RCC 7860 (cell line): ENCODE measurements at places on chromosomes 1 and 21.

- DNase-seq = no peak
These were observed 303.1 kb downstream of the CTH start for GRCh38 chr1:70714149-70714548.

DNA sequence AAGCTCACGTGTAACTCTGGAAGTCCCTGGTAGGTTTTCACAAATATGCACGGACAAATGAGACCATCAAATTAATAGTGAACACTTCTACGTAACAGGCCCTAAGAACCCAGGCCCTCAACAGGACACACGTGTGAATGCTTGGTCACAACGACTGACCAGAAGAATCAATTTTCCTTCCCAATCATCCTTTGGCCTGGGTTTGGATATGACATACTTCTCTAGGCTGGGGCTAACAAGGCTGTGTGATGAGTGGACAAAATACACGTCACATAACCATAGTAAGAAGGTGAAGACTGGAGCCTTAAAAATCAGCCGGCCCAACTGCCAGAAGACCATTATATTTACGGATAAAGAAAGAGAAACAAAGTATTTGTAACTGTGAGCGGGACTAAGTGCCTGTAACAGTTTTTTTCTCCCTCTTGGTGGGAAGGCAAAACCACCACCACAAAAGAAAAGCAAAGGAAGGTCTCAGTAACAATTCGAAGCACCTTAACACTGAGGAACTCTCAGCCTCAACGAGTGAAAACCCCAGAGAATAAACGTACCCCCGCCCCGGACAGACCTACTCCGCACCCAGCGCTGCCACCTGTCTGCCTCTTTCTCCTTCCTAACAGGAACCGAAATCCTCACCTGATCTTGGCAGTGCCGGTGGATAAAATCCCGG is 450 bp downstream of the SDE2 start:
- peak; percentile 22 for DNase-seq

GRCh38 chr1:24566236-24566867 is 10.5 kb downstream of the NCMAP start:
- no peak for DNase-seq

GRCh38 chr1:68375919-68376318 is 73.8 kb downstream of the RPE65 start:
- no peak for DNase-seq

- peak; percentile 82 for DNase-seq
These were observed 11.5 kb downstream of the MCL1 start for GRCh38 chr1:150567717-150568593.

- no peak for DNase-seq
These were observed 124.3 kb downstream of the ETS2 start for GRCh38 chr21:38930066-38930465.

- no peak for DNase-seq
These were observed 35.1 kb downstream of the TNFSF18 start for GRCh38 chr1:173015629-173016028.

DNA sequence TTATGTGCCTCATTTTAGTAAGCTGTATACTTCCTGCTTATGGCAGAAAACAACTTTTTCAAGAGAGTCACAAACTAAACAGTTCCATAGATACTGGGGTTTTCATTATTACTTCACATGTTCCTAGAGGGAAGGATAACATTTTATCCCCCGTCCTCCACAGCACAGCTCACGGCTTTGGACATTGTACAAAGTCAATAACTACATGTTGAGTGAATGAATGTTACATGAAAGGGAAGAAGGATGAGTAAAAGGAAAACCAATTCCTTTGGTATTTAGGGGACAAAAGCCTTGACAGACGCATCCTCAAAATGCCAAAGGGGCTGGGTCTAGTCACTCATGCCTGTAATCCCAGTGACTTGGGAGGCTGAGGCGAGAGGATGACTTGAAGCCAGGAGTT is 14.8 kb downstream of the PI4KB start:
- DNase-seq = peak; percentile 27

DNA sequence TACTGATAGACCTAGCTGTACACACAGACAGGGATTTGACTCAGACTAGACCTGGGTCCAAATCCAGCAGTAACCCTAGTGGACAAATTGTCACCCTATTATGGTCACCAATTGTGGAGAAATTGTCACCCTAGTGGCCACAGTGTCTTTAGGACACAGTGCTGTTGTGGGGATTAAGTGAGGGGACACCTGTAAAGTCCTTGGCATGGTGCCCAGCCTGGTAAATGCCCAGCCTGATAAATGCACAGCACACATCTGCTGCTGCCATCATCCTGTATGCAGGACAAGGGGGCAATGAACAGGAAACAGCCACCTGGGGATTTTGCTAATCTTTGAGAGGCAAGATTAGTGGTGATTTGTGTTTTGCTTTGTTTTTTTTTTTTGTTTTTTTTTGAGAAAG is 2.3 kb downstream of the TMEM61 start:
- DNase-seq = no peak

DNA sequence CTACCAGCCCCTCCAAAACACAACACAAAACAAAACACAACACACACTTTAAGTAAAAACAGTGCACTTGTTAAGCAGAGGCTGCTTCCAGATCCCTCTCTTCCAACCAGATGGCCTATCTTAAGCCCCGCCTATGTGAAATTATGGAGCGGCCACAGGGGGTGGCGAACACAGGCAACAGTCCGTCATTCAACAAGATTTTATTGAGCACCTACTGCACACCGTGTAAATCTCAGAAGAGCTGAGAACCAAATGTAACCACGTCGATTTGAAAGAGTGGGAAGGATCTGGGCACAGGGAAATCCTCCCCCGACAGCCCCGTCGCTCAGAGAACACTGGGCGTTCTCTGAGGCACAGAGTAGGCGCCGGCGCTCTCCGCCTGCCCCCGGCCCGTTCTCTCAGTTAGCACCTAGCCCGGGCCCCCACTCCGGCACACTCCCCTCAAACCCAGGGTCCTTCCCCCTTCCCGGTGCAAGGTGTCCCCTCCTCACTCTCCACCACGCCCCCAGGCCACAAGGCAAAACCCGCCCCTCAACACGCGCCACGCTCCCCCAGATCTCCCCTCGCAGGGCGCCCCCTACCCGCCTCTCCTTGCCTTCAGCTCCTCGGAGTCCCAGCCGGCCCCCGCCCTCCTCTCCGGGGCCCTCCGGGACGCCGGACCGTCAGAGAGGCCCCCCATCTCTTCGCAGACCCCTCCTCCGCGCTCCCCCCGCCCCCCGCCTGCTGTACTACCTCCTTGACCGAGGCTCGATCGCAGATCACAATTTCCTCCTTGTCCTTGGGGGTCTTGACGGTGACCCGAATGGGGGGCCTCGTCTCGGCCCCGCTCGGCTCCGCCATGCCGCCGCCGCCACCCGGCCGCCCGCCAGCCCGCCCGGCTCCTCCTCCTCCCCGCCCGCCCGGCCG is 483 bp downstream of the UBQLN4 start:
- DNase-seq = peak; percentile 57

DNA sequence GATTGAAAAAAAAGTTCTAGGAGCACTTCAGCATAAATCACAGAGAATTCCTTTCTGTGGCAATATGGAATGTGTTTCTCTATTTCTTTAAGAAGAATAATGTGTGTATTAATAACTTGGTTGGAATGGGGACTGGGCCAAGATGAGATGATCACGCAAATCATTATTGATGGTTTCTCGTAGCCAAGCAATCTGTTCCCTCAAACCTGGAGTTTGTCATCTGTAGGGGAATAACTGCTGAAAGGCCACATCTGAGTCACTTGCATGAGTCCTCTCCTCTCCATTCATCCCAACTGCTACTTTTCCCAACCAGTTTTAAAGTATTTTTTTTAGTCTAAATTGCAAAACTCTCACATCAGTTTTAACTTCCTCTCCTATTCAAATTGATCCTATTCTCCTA is 480.4 kb downstream of the PLPP3 start:
- no peak for DNase-seq

DNA sequence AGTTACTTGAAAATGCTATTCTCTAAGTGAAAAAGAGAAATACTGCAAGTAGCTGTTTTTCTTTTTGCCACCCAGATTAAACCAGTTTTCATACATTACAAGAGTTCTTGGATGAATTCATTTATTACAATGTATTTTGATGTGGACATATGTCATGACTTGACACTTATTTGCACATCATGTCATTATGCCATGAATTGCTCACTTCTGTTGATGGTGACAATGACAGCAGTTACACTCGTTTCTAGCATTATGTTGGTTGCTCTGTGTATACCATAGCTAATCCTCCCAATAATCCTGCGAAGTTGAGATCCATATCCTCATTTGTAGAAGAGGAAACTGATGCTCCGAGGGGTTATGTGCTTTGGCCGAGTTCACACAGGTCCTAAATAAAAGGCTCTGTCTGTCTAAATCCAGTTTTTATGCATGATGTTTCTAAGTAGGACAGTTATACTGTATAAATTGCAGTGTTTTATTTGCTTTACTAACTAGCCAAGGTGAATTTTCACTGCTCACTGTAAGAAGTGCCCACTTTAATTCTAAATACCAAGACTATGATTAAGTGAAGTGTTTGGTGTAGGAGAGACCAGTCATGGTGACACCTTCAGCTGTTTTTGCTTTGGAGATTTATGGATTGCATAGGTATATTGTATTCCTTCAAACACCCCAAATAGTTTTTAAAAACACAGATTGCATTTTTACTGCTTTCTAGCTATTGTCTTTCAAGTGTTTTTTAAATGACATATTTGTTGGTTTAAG is 56.7 kb downstream of the PRDM2 start:
- no peak for DNase-seq

GRCh38 chr1:154179946-154180687 is 11.8 kb downstream of the TPM3 start:
- no peak for DNase-seq

GRCh38 chr1:226938903-226939437 is 1.1 kb upstream of the COQ8A start:
- DNase-seq = peak; percentile 16

DNA sequence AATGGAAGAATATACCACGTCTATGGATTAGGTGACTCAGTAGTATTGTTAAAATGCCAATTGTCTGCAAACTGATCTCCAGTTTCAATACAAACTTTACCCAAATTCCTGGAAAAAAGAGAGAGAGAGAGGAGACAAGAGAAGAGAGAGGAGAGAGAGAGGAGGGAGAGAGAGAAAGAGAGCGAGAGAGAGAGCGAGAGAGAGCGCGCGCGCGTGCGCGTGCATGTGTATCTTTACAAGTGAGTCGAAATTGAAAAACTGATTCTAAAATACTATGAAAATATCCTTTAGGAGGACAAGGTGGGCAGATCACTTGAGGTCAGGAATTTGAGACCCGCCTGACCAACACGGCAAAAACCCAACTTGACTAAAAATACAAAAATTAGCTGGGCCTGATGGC is 65.2 kb downstream of the CDC42BPA start:
- no peak for DNase-seq

- no peak for DNase-seq
These were observed 166.6 kb upstream of the SGIP1 start for GRCh38 chr1:66367369-66367768.

DNA sequence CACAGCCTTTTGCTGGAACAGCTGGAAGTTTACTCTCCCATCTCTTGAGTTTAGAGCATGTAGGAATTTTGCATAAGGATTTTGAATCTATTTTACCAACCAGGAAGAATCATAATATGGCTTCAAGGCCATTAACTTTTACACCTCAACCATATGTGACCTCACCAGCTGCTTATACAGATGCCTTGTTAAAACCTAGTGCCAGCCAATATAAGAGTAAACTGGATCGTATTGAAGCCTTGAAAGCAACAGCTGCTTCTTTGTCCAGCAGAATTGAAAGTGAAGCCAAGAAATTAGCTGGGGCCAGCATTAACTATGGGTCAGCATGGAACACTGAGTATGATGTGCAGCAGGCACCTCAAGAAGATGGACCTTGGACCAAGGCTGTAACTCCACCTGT is 65.4 kb downstream of the CEP350 start:
- no peak for DNase-seq

- no peak for DNase-seq
These were observed 1.3 kb downstream of the PFKL start for GRCh38 chr21:44301141-44301540.

DNA sequence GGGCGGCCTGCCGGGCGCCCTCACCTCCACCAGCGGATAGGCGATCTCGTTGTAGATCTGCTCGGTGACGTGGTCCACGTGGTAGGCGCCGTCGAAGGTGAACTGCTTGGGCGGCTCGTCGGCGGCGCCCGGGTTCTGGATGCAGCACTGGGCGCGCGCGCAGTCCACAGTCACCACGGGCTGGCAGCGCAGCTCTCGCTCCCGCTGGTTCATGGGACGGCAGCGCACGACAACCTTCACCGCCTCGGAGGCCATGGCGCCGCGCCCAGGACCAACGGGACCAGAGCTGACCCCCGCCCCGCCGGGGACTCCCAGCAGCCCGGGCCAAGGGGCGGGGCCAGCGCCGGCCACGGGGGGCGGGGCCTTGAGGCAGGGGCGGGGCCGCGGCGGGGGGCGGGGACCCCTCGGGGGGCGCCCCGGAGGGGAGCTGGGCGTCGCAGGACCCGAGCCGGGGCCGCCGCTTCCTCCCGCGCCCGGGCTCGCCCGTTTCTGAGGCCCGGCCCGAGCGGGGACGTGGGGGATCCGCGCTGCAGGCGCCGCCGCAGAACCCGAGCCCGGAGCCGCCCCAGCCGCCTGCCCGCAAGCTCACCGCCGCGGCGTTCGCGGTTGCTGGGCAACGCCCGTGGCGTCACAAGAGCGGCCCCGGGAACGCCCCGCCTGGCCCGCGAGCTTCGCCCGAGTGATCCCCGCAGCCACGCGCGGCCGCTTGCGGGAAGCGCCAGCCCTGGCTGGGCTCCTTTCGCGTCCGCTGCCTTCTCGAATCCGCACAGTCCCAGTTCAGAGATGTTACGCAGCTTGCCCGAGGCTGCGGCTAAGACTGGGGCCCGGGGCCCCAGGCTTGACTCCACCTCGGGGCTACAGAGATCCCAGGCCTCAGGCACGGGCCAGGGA is at the start of gene KIF17:
KIF17 (minus strand) TSS at position 556 of the 891 bp plus-strand sequence; CDS start at position 255, 301 bp downstream.
- DNase-seq = no peak

- no peak for DNase-seq
These were observed 247.0 kb downstream of the USP25 start for GRCh38 chr21:15976807-15977206.

DNA sequence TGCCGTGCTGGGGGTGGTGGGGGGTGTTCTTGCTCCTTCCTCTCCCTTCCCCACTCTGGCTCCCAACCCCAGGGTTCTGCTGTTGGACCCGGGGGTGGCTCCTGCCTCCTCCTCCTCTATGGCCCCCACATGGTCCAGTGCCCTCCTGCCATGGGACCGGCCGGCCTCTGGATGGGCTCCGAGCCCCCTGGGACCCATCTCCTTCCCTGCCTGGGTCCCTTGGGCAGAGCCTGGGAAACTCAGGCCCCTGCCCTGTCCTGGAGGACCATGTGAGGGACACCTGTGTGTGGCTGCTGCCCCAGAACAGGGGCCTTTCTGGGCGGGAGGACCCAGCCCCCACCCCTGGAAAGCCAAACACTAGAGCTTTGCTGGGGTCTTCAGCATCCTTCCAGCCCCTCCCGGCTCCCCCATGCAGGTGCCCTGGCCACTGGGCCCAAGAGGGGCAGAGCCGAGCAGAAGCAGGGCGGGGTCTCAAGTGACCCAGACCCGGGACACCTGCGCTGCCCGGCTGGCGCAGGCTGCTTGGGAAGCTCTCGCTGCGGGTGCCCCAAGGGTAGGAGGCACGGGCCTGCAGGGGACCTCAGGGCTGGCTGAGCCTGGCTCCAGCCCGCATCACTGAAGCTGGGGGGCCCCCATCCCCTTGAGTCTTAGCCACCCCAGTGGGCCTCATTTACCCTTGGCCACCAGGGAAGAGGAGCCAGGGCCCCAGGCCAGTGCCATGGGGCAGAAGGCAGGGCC is 2.5 kb upstream of the FAAP20 start:
- DNase-seq = no peak

GRCh38 chr1:61392409-61393242 is 310.3 kb downstream of the NFIA start:
- DNase-seq = no peak

- no peak for DNase-seq
These were observed 245 bp upstream of the TMEM269 start for GRCh38 chr1:42784547-42784945.
